Tibial nerve (tissue), 4 donors: ENCODE measurements at places on chromosomes 16 and 17.

GRCh38 chr17:69207151-69207550, 21.5 kb downstream of the ABCA10 start:
- no peak for DNase-seq

DNA sequence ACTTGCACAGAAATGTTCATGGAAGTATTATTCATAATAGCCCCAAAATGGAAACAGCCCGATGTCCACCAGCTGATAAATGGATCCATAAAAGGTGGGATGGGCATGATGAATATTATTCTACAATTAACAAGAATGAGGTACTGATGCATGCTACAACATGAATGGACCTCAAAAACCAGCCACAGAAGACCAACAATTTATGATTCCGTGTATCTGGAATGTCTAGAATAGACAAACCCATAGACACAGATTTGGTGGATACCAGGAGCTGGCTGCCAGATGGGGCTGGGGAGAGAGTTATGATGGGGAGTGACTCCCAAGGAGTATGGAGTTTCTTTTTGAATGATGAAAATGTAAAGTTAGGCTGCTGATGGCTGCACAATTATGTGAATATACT, 10.8 kb upstream of the NAGLU start:
- DNase-seq, result no peak

DNA sequence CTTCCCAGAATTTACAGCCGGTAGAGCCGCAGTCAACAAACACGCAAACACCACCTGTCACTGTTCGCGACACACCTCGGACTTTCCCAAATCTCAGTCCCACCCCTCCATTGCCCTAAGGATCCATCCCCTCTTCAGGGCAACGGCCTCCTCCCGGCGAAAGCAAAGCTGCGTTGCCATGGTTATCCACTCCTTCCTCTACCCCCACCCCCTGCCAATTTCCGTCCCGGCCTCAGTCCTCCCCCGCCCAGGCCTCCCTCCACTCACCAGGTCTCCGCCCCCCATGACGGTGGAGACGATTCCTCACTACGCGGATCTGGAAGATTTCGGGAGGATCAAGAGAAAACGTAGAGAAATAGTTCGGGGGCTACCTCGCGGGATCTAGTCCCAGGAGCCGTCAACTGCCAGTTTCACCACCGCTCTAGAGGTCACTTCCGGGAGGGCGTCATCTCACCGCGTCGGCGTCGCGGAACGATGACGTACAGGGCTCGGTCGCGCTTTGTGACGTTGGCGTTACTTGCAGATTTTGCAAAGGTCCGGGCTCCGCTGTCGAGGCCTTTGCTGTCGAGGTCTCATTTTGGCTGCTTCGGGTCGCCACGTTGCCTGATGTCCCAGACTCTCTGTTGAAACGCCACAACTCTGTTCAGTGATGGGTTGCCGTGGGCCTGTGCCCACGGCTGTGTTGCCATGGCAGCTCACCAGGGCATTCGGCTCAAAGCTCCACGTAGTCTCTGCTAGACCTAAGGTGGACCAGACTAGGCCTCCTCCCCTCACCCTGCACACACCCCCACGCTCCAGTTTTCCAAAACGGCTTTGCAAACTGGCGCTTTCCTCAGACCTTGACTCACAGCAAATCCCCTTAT, at the start of gene CWC25:
Gene CWC25 (minus strand): TSS at position 423 of the 863 bp plus-strand sequence. CDS start 138 bp downstream, at position 285.
- peak; percentile 96 for DNase-seq

DNA sequence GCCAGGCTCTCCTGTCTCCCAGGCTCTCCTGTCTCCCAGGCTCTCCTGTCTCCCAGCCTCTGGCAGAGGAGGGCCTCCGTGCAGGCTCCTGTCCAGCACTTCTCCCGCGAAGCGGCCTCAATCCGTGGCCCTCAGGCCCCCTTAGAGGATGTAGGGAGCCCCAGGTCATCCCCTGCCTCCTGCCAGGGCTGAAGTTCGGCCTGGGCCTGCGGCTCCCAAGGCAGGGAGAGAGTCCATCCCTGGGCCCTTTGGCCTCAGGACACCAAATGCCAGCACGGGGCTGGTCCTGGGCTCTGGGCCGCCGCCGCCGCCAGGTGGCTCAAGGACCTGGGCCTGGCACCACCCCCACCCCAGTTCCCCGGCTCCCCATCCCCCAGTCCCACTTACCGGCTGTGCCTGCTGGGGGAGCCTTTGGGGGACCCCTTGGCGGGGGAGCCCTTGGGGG, 370 bp downstream of the EVPL start:
- no peak for DNase-seq

DNA sequence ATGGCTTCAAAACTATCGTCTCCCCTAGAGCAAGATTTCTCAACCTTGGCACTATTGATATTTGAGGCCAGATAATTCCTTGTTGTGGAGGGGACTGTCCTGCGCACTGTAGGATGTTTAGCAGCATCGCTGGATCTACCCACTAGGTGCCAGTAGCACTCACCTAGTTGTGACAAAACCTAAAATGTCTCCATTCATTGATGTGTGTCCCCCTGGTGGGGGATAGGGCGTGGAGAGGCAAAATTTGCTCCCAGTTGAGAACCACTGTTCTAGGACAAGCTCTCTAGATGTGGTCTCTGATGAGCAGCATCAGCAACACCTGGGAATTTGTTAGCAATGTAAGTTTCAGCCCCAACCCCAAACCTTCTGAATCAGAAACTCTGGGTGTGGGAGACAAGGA, 259.0 kb downstream of the XYLT1 start:
- DNase-seq, result no peak

DNA sequence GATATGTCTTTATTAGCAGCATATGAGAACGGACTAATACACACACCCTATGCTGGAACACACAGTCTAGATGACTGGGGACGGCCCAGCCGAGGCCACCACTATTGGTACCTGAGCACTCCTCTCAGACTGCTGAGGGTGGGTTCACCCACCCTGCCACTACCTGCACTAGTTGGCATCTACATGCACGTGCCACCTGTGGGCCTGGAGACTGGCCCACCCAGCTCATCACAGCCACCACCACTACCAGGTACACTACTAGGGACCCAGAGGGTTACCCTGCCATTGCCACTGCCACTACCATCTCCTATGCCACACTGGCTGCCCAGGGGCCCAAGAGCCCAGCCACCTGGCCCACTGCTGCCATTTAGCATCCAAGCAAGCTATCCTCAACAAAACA, 32.5 kb downstream of the MEAK7 start:
- no peak for DNase-seq

DNA sequence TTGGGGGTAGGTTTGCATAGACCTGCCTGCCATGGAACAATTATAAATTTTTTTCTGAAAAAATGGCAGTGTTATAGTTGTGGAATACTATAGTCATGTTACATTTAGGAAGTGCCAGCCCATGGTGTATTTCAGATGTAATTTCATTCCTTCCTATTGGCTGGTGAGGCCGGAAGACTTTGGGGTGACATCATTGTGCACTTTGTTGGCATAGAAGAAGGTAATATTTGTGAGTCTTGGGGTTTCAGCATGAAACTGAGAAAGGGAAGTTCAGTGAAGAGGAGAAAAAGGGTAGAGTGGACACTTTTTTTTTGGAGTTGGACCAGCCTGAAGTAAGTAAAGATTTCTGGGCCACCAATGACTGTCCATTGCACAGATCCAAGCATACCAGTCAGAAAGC, 16.0 kb upstream of the HEATR6 start:
- no peak for DNase-seq

DNA sequence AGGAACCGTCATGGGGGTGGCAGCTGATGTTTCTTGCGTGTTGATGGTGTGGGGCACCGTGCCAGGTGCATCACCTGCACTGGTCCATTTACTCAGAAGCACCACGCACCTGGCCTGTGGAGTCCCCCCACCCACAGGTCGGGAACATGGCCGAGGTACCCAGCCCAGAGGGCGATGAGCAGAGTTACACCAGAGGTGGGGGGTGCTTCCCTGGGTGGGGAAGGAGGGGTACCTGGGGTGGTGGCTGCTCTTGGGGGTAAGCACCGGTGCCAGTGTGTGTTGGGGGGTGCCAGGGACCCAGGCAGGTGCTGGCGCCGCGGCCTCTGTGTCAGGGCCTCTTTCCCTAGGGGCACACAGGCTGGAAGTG, 5.0 kb upstream of the ZNF750 start:
- DNase-seq, result no peak

GRCh38 chr17:78777881-78778280, 4.2 kb downstream of the CYTH1 start:
- DNase-seq, result no peak

DNA sequence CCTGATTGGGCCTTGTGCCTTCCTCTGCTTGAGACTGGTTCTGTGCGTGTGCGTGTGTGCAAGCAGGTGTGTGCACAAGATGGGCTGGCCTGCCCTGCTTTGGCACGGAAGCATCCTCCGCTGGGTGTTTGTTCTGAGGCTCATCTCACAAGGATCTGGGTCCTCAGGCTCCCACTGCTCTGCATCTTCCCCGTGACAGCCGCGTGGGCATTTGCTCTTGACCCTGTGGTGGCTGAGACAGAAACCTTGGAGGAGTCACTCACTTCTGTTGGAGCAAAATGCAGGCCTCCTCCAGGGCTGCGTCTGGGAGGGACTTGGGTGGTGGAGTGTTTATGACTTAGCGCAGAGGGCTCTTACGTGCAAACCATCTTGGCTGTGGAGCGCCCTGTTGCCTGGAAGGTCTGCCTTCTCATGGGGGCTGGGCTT, 119.2 kb downstream of the RPTOR start:
- DNase-seq, result no peak

DNA sequence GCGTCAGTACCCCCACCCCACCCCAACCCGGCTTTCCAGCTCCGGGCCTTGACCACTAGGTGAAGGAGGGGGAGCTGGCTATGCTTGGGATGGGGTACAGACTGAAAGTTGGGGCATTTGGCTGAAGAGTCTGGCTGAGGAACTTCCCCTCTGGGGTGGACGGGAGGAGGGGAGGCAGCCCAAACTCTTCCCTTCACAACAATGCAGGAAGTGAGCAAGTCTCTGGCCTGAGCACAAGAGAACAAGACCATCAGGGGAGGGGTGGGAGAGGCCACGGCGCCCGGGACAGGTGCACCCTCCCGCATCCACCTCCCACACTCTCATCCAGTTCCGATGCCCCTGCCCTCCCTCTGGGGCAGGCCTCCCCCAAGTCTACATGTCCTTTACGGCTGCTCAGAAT, 5.6 kb downstream of the USH1G start:
- no peak for DNase-seq

DNA sequence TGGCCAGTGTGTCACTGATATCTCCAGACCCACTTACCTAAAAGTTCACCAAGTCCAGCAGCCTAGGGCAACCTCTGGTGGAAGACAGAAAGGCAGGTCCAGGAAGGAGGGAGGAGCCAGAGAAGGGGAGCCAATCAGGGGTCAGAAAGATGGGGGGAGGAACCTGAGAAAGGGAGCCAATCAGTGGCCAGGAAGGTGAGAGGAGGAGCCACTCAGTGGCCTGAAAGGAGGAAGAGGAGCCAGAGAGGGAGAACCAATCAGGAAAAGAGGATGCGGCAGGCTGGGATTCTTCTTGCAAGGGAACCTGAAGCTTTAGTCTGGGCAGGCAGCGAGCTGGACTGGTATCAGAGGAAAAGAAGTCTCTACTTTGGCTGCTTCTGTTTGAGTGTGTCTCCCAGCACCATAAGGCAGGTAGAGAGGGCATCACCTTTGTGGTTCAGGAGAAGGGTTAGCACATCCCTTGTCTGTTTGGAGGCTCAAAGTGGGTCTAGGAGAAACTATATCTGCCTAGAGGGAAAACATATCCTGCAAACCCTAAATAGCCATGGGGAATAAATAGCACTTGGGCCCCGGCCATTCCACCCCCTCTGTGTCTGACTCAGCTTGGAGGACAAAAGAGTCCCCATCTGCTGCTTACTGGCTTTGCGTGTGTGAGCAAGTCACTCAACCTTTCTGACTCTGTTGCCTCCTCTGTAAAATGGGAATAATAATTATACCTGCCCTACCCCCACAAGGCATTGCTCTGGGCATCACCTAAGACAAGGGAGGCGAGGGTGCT, 43.4 kb upstream of the CRHR1 start:
- DNase-seq, result no peak

DNA sequence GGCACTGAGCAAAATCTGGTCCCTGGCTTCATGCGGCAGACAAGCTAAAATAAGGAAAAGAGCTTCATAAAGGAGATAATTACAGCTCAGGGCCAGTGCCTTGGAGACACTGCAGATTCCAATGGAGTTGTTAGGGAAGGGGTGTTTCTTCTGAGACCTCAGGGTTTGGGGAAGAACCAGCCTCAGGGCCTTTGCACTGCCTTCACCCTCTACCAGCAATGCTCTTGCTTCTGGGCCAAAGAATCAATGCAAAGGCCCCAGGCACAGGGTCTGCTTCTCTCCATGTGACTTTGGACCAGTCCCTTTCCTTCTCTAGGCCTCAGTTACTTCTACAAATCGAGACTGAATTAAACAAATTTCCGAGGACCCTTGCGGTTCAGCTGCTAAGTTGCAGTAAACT, 36.2 kb upstream of the GAN start:
- no peak for DNase-seq

- DNase-seq, result no peak
Observed at GRCh38 chr16:85968041-85968920, 69.3 kb downstream of the IRF8 start.

DNA sequence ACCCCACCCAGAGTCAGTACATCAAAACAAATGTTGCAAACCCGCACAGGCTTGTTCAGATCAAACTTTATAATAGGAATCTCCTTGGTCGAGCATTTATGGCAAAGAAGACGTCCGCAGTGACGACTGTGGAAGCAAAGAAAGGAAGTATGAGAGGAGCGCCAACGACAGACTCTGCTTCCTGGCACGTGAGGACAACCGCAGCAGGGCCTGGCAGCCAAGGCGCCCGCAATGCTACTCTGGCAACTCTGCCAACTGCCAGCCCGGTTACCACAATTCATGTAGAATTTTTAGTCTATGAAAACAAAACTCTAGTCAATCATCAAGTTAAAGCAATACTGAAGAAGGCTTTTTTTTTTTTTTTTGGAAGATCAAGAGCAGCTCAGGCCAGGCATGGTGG, 24.8 kb downstream of the CYB5D2 start:
- DNase-seq, result no peak

GRCh38 chr17:40602445-40603443, 37.5 kb upstream of the CCR7 start:
- DNase-seq, result no peak

DNA sequence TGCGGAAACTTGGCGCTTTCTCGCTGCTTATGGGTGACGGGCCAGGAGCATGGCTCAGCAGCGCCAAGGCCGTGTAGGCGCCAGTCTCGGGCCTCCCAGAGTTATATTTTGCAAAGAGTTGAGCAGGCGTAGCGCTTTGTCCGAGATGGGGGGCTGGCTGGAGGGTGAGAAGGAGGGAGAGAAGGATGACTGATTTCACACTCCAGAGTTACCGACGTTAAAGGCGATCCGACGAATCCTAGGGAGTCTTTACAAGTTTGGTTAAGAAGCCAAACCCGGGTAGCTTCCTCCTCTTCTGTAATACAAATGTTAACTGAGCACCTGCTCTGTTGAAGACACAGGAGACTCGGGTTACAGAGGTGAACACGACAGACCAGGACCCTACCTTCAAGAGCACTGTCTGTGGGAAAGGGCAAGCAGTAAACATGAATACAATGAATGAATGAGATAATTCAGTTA, 782 bp downstream of the POLR2A start:
- DNase-seq, result no peak

- no peak for DNase-seq
Observed at GRCh38 chr16:86662195-86662594, 83.8 kb downstream of the FOXL1 start.

GRCh38 chr17:14078027-14078426, 8.7 kb downstream of the COX10 start:
- DNase-seq, result no peak
